ENCODE measurements at places on chromosomes 5 and 9. TPM values are rescaled to one million over a fixed set of nuclear protein-coding genes. Genes with fewer than 3 reads are reported as not detected.

The NR2F1 gene
- total RNA-seq, result 33.0 TPM

The NUTM2F gene
- total RNA-seq, result not detected

The IL3 gene
- not detected for total RNA-seq

The SMIM32 gene
- not detected for total RNA-seq

Data from body of pancreas (tissue), 4 donors.